ENCODE measurements at places on chromosomes 2 and 18.
A peak's percentile ranks its signal among the peaks of the same experiment; 100 is the strongest.

GRCh38 chr2:225091336-225091735, 49.1 kb upstream of the DOCK10 start:
- no peak for DNase-seq

DNA sequence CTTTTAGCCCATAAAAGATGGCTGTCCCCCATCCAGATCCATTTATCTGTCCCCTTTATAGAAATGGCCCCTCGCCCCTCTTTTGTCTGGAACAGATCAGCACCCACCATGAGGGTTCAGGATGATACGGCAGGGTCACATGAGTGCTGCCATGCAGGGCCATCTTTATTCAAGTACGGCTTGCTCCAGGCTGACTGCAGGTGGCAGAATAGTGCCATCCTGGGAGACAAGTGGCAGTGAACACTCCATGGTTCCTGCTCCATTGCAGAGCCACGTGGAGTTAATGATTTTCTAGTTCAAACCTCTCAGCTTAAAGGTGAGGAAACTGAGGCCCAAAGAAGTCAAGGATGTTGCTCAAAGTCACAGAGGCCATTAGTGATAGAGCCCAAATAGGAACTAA, 180.6 kb downstream of the CLIP4 start:
- DNase-seq, result peak; percentile 67

- no peak for DNase-seq
Observed at GRCh38 chr18:36187826-36188721, 777 bp downstream of the MOCOS start.

GRCh38 chr18:57837917-57838548, 34.9 kb upstream of the ATP8B1 start:
- no peak for DNase-seq
